ENCODE measurements at places on chromosomes 13 and 19. TPM values are rescaled to one million over a fixed set of nuclear protein-coding genes. Genes with fewer than 3 reads are reported as not detected.

MEIOSIN gene
- not detected for total RNA-seq

SPTBN4 gene
- total RNA-seq, result 3.1 TPM

RASA3 gene
- total RNA-seq, result 31.6 TPM

PLK5 gene
- 2.7 TPM for total RNA-seq

FLT3 gene
- 0.90 TPM for total RNA-seq

DNA sequence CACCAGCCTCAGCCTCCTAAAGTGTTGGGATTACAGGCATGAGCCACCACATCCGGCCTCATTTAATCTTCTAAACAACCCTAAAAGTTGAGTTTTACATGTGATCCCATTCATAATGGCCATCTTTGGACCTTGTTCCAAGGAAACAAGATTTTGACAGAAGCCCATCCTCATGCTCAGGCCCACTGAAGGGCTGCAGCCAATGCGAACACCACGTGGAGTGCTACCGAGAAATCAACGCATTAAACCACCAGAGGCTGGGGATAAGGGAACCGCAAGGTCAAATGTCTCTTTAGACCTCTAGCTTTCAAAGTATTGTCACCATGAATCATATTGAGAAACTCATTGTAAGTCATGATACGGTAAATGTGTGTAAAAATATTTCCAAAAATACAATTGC is 49.4 kb upstream of the DOCK9 start:
- no peak for DNase-seq
- H3K4me1 ChIP-seq, result no peaks in the 10 kb centered on the region
- no peak overlapping the region for H3K4me3 ChIP-seq

GRCh38 chr19:42161616-42162263 is 29.5 kb upstream of the POU2F2 start:
- no peak overlapping the region for H3K27ac ChIP-seq
- H3K36me3 ChIP-seq, result no peaks in the 10 kb centered on the region
- DNase-seq, result no peak
- no peak overlapping the region for H3K4me3 ChIP-seq
- no peaks in the 10 kb centered on the region for H3K27me3 ChIP-seq

- H3K36me3 ChIP-seq, result no peaks in the 10 kb centered on the region
- H3K27ac ChIP-seq, result peak overlapping the region; percentile 95
- DNase-seq, result no peak
- no peaks in the 10 kb centered on the region for H3K27me3 ChIP-seq
- peak overlapping the region; percentile 70 for H3K4me3 ChIP-seq
Observed at GRCh38 chr13:102845289-102845629, 573 bp upstream of the ERCC5 start.

GRCh38 chr13:95256091-95256490 is 45.2 kb downstream of the ABCC4 start:
- no peak for DNase-seq

DNA sequence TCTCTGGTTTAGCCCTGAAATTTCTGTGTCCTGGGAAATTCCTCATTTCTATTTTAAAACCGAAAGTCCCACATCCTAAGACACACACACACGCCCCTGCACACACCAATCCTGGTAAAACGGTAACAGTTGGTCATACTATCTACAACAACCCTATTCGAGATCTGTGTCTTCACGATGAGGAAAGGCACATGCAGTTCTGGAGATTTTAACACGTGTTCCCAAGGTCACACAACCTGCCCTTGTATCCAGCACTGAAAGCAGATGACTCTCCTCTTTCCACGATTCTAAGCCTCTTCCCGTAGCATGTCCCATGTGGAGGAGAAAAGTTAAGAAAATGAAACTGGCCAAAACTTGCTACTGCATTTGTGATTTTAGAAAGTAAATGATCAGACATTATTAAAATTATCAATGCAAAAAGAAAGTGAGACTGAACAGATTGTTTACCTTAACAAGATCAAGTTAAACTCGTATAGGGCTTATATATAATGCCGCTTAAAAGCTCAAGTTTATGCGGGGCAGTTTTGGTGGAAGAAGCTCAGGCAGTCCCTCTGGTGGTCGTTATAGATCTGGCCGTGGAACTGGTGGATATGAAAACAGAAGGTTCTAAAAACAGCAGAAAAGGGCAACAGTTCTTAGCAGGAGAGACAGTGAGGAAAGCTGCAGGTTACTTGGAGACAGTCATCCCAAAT is 32.7 kb downstream of the VSTM1 start:
- no peak overlapping the region for H3K4me3 ChIP-seq
- H3K27me3 ChIP-seq, result no peaks in the 10 kb centered on the region
- DNase-seq, result no peak
- H3K27ac ChIP-seq, result no peak overlapping the region
- no peaks in the 10 kb centered on the region for H3K4me1 ChIP-seq

DNA sequence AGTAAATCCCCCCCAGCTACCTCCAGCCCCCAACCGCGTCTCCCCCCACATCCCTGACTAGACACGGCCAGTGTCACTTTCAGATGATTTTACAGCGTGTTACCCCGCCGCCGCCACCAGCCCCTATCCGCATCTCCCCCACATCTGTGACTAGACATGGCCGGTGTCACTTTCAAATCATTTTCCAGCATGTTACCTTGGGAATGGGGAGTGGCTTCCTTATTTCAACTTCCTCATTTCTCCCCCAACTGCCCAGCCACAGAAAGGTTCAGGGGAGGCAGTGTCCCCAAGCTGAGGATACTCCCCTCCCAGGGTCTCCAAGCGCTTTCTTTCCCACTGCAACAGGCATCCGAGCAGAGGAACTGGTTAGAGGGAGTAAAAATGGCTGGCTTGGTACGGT is 18.4 kb downstream of the ADGRL1 start:
- DNase-seq, result no peak
- no peaks in the 10 kb centered on the region for H3K27me3 ChIP-seq
- no peaks in the 10 kb centered on the region for H3K36me3 ChIP-seq
- H3K4me1 ChIP-seq, result no peaks in the 10 kb centered on the region
